Left lobe of liver (tissue), 2 donors: ENCODE measurements at places on chromosomes 11 and 22. TPM values are rescaled to one million over a fixed set of nuclear protein-coding genes. Genes with fewer than 3 reads are reported as not detected.

DNA sequence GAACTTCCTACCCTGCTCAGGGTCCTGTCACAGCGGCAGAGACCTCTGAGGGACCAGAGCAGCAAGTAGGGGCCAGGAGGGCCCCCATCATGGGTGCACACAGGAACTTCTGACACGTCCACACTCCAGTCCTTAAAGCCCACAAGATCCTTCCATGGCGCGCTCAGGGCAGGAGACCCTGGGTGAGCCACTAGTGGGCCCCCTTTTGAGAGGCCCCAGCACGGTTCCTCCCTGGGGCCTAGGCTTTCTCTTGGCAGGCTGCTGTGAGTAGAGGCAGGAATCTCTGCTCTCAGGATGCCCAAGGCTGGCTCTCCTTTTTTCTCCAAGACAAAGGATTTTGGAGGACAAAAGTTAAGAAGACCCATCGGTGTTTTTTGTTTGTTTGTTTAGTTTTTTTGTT, 22.4 kb downstream of the RPS6KA4 start:
- no peak for DNase-seq

GRCh38 chr11:65571940-65572339, 398 bp upstream of the FAM89B start:
- no peak for DNase-seq

GRCh38 chr11:67320011-67320410, 16.7 kb downstream of the SSH3 start:
- DNase-seq = no peak

DNA sequence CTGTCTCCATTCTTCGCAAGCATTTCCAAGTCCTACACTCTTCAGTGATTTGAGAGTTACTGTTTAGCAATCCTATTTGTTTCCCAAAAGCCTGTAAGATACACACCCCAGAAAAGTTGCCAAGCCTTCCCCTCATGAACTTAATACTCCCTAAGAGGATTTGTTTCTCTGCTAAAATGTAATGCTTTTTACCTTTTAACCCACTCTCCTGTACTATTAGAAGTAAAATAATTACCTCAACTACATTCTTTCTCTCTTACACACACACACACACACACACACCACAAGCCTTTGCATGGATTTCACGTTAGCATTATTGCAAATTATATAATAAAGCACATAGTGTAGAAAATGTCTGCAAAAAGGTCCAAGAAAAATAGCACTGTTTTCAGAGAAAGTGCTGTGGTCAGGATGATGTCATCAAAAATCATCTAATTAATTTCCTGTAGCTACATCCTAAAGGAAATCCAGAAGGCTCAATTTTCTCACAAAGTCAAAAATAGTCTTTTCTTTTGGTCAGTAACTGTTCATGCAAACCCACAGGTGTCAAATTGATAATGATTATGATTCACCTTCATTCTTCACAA, 364.1 kb upstream of the PITPNB start:
- DNase-seq = no peak

DNA sequence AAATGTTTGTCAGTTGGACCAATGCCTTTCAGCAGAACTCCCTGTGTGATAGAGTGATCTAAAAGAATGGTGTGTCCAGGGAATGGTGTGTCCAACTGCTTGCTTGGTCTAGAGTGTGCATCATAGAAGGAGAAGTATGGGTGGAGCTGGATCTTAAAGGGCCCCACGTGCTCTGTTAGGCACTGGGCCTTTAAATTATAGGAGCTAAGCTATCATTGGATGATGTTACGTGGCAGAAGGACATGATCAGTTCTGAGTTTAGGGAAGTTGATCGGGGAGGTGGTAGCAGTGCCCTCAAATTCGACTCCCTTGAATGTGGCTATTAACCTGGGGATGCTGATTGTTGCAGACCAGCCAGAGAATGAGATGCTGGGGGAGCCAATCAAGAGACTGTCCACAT, 16.4 kb downstream of the STX3 start:
- DNase-seq = no peak

DNA sequence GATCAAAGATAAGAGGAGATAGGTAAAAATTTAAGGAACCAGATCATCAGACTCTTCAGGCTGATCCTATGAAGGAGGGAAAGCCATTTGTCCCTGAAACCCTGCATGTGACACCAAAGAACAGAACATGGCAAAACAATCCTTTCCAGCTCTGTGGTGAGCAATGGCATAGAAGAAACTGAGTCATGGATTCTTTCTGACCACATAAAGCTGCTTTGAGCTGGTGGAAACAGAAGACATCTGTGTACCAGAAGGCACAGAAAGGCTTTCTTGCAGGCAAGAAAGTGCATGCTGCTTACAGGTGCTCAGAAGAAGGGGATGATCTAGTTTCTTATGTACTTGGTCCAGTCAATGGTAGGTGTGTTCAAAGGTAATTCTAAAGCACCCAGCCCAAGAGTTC, 45.0 kb upstream of the APOA1 start:
- DNase-seq = no peak

GRCh38 chr22:42960531-42961399, 54.2 kb downstream of the PACSIN2 start:
- DNase-seq = no peak

DNA sequence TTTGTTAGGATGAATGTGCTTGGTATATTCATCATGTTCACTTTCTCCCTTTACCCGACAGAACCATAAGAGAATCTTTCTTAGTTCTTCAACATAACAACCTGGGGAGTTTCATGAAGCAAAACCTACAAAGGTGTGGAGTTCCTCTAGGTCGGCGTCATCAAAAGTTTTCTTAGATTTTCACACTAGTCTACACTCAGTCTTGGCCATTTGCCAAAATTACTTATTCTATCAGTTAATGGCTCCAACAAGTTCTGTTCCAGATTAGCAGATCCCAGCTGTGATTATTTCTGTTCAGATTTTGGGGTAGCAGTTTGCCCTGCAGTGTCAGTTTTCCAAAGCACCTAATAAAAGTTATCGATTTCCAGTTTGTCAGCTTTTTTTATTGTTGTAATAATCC, 935.8 kb upstream of the RAG2 start:
- no peak for DNase-seq

DNA sequence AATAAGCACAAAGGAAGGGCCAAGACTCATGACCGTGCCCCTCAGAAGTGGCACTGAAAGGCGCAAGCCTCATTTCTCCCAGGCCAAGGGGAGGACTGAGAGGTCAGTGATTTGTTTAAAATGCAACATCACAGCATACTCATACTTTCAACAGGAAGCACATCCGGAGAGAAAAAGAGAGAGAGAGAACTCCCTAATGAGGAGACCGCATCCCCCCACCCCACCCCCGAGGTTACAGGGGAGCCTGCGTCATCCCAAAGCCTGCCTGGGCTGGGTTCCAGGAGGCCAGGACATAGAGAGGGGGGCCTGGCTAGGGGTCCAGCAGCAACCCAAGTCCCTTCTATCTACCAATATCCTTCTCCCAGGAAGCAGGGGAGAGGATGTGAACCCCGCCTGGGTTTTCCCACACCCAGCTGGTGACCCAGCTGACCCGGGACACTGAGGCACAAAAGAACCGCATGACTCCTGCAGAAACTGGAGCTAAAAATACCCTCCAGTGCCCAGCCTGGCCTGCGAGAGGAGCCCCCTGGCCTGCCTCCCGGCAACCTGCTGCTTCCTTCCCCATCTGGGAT, 3.8 kb downstream of the CSNK1E start:
- DNase-seq = no peak

GRCh38 chr11:3344327-3345174, 34.4 kb downstream of the ZNF195 start:
- DNase-seq = no peak

- DNase-seq = no peak
These were observed 10.3 kb upstream of the PNPLA5 start for GRCh38 chr22:43901976-43902643.

DNA sequence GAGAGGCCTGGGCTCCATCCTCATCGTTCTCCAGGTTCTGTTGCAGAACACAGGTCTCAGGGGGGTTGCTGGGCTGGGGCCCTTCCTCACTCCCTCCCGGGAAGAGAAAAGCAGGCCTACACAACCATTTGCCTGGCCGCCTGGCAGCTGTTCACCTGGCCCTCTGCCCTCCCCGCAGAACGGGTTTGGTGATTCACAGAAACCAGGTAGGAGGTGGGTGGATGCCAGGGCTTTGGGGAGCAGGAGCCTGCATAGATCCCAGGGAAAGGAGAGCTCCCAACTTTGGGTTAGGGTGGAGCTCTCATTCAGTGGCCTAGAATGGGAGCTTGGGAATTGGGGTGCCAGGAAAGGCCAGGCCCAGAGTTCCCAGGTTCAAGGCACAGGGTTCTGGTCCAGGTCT, 995 bp downstream of the TMEM134 start:
- DNase-seq = peak; percentile 90

GRCh38 chr11:87355596-87355995, 317.9 kb downstream of the TMEM135 start:
- DNase-seq = no peak

GRCh38 chr22:17143826-17144225, 15.3 kb downstream of the HDHD5 start:
- DNase-seq = no peak

DNA sequence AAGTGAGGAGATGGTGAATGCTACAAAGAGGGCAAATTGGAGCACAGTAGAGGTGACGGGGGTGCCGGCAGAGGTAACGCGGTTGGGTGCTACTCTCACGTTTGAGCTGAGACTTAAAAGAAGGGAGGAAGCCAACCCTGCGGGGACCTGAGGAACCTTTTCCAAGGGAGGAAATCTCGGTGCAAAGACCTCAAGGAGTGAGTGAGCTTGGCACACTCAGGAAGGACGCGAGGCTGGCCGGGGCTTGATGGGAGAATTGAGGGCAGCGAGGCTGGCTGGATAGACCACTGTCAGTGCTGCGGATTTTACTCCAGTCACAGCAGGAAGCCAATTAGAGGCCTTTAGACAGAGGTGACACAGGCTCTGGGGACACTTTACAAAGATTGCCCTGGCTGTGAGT, 25.0 kb downstream of the TSKU start:
- peak; percentile 39 for DNase-seq

DNA sequence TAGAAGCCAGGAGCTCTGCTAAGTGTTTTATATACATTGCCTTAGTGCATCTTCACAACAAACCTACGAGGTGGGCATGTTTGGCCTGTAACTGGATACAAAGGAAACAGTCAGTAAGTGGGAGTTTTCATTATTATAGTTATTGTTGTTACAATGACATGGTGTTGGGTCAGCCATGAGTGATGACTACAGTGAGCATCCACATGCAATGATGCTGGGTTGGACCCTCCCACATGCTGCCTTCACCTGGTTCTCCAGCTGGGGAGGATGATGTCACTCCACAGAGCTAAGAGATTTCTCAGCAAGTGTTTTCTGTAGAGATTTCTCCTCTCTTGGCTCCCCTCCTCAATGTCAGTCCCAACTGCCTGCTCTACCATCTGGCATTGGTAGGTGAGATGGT, 59.3 kb downstream of the EHF start:
- no peak for DNase-seq

DNA sequence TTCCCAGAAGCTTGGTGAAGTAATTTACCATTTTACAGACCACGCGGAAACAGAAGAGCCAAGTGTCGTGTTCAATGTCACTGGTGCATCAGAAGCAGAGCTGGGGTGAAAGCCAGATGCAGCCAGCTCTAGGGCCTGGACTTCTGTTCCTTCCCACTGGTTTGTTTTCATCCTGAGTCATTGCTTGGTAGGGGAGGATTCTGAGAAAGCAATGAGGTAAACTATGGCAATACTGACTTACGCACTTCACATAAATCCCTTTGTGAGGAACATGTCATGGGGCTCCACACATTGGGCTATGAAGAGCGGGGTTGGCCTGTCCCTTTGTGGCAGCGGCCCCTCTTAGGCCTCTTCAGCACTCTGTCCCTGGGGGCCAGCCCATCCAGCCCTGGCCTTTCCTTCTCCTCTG, 52.4 kb upstream of the RBFOX2 start:
- no peak for DNase-seq

DNA sequence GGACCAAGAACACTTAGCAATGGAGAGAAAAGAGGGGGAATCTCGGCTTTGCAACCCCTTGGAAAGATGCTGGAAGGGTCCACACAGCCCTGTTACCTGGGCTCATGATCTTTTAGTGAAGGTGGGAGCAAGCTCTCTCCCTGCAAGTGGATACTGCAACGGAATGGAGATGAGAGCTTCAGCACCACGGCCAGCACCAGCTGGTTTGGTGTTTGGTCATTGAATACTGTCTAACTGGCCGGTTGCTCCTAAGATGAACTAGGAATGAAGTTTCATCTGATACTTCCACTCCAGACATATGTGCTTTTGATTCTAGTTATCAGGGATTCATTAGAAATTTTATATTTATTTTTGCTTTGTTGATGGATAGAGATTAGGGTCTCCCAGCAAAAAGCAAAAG, 16.3 kb downstream of the HTR3A start:
- no peak for DNase-seq

Gene DAGLA
- 0.35 TPM for total RNA-seq

Gene BRSK2
- total RNA-seq = 0.18 TPM

Gene INPPL1
- total RNA-seq = 56.3 TPM

Gene APOA1
- total RNA-seq = 9,787 TPM

Gene OR2AG1
- not detected for total RNA-seq
